ENCODE measurements at places on chromosomes 6 and 20.

GRCh38 chr6:636488-636887 lies 20.4 kb downstream of the HUS1B start:
- no peak for DNase-seq

GRCh38 chr20:15613530-15613929 lies 959.7 kb downstream of the KIF16B start:
- no peak for DNase-seq

GRCh38 chr6:75556240-75556639 lies 45.4 kb upstream of the SENP6 start:
- no peak for DNase-seq

- no peak for DNase-seq
Measured at GRCh38 chr6:152952866-152953509, 29.9 kb downstream of the FBXO5 start.

DNA sequence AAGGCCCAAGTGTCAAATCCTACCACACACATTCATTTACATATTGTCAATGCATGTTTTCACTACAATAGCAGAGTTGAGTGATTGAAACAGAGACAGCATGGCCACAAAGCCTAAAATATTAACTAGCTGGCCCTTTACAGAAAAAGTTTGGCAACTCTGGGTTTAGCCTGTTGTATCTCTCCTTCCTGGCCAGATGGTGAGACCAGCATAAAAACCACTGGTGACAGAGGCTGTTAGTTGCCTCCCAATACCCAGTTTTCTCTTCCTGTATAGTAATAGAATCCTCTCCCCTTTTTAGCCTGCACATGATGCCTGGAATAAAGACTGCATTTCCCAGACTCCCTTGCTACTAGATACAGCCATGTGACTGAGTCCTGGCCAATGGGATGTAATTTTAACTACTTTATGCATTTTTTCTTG lies 100.0 kb upstream of the TAB2 start:
- no peak for DNase-seq

DNA sequence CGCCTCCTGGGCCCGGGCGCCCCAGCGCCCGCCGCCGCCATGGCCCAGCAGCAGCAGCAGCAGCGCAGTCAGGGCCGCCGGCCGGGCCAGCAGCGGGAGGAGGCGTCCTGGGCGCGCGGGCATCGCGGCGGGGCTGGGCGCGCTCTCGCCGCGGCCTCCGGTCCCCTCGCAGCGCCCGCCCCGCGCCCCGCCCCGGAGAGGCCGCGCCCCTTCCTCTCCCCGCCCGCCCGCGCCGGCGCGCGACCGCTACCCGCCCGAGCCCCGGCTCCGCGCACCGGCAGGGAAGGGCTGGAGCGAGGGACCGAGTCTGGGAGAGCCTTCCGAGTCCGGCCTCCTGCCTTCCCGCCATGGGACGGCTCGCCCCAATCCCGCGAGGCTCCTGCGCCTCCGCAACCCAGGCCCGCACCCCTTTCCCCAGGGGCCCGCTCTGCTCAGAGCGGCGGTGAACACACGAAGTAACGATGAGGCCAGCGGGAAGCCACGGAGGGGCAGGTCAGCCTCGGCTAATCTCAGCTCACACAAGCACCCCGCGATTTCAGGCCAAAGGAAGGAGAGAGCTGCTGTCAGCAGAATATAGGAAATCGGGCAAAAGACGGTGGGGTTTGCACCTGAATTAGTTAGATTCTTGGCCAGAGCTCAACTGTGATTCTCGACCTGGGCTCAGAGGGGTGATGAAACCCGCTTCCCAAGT lies at the start of gene TXNDC5:
TSS of gene TXNDC5 (minus strand) at position 135 of the 691 bp plus-strand sequence. CDS start at position 123, 12 bp downstream.
- peak; percentile 70 for DNase-seq

- DNase-seq = no peak
Measured at GRCh38 chr6:10550764-10551163, 29.6 kb downstream of the GCNT2 start.

GRCh38 chr20:49893242-49894072 lies 21.9 kb downstream of the SPATA2 start:
- no peak for DNase-seq

DNA sequence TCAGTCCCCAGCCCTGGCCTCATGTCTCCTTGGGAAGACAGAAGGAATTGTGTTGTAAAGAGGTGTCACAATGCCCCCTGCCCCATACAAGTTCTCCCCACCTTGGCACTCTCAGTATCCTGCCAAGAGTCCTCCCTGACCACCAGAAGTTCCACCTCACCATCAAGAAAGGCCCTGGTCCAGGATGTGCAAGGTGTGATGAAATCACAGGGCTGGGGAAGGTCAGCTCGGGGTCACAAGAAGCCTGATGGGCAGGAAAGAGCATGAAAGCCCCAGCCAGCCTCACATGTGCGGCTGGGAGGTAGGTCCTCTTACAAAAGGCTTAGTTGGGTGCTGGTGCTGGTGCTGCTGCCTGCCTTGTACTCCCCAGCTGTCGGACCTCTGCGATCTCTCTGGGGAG lies 12.9 kb upstream of the C6orf132 start:
- no peak for DNase-seq

DNA sequence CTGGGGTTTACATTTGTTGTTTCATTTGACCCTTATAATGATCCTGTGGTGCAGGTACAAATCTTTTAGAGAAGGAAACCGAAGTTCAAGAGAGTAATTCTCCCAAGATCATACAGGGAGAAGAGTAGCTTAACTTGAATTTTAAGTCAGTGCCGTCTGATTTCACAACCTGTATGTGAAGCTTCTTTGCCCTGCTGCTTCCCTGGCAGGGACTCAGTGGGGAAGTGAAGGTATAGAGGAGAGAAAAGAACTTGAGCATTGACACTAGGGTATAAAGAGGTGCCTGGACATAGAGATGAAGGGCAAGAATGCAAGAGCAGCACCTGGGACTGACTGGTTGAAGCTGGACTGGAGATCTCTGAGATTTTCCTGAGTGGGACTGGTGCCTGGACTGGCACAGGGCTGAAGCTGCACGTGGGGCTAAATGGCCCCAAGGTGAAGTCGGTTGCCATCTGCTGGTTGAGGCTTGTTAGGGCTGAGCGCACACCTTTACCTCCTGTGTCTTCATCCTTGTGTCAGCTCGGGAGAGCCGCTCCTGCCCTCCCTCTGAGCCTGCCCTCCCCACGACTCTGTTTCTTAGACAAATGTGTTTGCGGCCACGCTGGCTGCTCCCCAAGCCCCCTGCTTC lies 41.8 kb downstream of the FARS2 start:
- no peak for DNase-seq

DNA sequence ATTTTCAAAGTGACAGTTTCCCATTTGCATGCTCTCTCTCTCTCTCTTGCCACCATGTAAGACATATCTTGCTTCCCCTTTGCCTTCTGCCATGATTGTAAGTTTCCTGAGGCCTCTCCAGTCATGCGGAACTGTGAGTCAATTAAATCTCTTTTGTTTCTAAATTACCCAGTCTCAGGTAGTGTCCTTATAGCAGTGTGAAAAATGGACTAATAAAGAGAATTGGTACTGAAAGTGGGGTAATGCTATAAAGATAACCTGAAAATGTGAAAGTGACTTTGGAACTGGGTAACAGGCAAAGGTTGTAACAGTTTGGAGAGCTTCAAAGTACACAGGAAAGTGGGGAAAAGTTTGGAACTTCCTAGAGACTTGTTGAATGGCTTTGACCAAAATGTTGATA lies 389.8 kb downstream of the GRIK2 start:
- DNase-seq = no peak

- DNase-seq = no peak
Measured at GRCh38 chr6:7170117-7170732, 62.5 kb downstream of the RREB1 start.

DNA sequence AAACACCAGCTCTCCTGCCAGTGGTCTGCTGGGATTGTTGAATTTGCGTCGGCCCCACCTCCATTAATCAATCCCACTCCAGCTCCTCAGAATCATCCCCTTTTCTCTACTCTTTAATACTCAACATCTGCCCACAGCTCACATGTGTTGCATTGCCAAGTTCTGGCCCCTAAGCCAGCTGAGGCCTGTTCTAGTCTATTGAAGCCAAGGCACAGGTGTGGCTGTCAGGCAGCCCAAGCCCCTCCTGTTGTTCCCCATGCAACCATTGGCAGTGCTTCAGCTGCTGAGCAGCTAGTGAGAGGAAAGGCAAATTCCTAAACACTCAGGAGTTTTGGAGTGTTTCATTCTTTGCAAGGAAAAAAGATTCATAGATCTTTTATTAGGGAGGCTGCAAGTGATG lies 128.0 kb upstream of the NT5E start:
- no peak for DNase-seq

All from hippocampal formation (tissue), 2 donors.